Stimulated activated CD4-positive, alpha-beta T cell treated with anti-CD3 and anti-CD28 coated beads, TNF-alpha, amount 100 ng/mL, for 1 hour (primary cell): ENCODE measurements at places on chromosomes 5 and 9.

DNA sequence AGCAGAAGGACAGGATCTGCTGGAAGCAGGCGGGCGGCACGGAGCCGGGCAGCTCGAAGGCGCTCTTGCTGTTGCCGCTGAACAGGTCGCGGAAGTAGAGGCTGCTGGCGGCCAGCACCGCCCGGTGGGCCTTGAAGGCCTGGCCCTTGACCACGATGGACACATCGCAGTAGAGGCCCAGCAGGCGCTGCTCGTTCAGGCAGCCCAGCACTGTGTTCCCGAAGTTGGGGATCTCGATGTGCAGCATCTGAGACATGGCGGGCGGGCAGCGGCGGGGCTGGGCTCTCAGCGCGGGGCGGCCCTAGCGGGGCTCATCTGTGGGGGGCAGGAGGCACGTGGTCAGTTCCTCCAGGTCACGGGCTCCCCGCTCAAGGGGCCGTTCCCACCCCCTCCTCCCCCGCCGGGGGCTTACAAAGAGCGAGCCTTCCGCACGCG, 44.8 kb downstream of the NACC2 start:
- DNase-seq: no peak

DNA sequence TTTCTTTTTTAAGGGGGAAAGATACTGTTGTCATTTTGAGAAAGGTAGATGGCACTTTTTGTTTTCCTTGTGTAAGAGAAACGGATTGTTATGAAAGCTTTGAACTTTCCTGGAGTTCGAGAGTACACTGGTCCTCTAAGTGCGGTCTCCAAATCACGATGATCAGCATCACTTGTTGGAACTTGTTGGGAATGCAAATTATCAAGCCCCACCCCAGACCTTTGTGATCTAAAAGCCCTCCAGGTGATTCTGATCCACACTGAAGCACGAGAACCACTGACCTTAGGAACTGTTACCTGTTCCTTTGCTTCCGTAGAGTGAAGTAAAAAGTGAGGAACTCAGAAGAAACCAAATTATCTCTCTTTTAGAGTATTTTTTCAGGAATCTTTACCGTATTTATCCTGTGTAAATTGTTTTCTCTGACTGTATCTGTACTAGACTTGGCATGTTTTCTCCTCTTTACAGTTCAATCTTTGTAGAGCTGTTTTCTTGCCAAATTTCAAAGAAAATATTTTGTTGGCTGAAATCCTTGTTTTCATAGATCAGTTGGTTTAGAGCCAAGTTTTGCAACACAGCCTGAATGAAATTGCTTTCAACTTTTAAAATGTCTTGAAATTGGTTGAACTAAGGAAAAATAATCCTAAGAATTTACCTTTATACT, 4.0 kb downstream of the MAT2B start:
- DNase-seq: no peak

DNA sequence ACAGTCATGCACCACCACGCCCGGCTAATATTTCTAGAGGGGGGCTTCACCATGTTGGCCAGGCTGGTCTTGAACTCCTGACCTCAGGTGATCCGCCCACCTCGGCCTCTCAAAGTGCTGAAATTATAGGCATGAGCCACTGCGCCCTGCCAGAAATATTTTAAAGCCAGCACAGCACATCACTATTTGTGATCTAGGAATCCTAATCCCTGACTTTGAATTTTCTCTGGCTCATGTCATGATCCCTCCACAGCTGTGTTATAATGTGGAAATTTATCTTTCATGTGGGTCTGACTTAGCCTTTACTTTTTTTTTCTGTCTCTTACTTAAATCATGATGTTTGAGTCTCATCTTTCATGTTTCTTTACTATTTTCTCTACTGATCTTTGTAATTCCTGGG, 18.7 kb upstream of the ITGA1 start:
- DNase-seq: no peak

DNA sequence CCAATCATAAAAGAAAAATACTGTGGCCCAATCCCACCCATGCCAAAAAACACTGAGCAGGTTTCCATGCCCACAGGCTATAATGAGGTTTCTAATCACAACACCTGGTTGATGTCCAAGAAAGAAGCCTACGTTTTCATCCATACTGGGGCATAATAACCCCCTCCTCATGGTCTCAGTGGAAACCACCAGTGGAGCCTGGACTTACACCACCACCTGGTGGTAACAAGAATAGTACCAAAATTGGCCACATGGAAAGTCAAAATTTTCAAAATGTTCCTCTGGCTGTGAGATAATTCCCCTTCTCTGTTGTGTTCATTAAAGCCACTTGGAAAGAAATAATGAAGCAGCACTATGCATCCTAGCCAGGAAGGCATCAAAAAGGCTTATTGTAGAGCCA, 687.3 kb upstream of the ST8SIA4 start:
- no peak for DNase-seq

DNA sequence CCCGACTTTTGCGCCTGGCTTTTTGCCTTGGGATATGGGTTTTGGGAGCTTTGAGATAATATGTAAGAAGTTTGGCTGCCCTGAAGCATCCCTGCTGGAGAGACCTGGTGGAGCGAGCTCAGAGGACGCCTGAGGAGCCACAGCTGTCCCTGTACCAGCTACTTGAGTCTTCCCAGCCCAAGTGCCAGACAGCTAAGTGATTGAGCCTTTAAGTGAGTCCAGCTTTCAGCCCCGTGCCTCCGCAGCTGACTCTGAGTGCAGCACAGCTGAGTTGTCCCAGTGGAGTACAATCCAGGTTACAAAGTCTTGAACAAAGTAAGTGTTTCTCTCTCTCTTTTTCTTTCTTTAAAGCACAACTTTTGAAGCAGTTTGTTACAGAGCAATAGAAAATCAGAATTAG, 203.8 kb upstream of the DAP start:
- DNase-seq: no peak

GRCh38 chr5:131068076-131068475, 97.0 kb downstream of the HINT1 start:
- no peak for DNase-seq

DNA sequence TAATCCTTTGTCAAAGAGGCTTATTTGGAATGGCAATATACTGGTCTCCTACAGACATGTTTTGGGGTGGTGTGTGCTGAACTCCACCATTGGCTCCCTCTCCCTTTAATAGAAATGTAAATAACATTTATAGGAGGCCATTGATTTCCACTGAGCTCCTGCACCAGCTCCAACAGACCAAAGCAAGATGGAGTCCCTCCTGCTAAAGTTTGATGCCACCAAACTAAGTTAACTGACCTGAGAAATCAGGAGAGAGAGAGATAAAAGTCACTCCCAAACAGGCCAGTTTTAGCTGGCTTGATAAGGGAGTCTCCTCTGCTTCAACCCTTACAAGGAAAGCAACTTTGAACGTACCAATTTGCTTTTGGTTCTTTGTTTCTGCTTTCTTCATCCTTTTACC, 8.1 kb upstream of the SPIN1 start:
- DNase-seq: no peak

DNA sequence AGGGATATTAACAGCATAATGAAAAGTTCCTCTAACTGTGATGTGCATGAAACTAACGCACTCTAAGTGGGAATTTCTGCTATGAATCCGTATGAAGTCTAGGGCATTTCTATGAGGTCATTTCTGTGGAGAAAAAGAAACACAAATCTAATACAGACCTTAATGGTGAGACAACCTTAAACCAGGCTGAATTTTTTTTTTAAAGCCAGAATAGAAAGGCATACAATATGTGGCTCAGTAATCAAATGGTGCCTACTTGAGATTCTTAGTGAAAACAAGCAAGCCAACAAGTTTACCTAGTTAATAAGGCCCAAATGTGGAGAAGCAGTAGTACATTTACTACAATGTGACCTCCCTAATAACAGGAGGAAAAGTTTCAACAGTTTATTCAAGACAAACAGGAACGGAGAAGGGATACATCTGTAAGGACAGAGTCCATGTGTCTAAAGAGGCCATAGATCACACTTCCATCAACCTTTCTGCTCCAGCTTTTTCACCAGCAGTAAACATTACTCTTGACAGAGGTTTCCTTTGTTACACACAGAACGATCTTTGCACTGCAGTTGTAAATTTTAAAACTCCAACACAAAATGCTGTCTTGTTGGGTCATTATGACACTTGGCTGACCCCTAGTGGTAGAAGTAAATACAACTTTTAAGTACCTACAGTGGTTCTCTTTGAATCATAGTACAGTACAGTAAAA, 26.2 kb downstream of the CARNMT1 start:
- DNase-seq: no peak

DNA sequence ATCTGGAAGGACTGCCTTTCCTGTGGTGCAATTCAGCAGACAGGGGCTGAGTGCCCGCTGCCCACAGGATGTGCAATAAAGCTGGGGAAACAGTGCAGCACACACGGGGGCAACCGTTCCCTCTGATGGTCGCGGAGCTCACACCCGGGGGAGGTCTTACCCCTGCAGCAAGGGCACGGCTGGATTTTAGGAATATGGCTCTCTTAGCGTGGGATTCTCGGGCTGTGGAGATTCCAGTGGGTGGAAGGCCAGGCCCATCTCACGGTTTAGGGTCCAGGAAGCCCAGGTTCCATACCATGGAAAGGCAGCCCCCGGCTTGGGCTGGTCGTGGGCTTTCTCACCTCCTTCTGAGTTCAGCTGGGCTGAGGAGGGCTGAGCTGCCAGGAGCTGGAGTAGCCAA, 244.1 kb downstream of the MED10 start:
- no peak for DNase-seq

DNA sequence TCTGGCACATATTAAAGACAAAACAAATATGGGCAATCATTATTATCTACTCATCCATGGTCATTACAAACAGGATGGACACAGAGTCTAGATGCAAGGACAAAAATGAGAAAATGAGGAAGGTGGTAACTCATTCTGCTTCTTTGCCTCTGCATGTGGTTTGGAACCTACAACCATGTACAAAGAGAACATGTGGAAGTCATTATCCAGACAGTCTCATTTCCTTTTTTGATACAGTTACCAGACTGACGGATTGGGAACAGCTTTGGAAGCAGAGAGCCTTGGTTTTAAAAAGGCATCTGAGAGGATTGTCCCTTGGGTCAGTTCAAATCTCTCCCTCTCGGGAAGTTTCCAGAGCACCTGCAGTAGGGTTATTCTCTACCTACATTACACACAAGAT, 433.4 kb upstream of the TNC start:
- no peak for DNase-seq

DNA sequence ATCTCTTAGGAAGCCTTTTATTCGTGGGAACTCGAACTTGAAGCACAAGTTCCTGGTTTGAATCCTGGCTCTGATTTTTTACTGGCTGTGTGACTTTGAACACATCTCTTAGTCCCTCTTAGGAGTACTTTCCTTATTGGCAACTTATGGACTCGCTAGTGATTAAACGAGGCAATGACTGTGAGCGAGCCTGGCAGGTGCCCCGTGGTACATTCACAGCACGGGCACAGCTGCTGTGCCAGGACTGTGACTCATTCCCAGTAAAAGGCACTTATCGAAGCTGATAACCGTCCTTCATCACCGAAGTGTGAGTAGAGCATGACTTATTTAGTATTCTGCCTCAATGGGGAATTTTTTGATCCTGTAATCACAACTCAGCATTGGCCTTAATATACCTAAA, 22.7 kb downstream of the CFAP90 start:
- DNase-seq: no peak

GRCh38 chr9:34310215-34310614, 18.9 kb downstream of the KIF24 start:
- no peak for DNase-seq

DNA sequence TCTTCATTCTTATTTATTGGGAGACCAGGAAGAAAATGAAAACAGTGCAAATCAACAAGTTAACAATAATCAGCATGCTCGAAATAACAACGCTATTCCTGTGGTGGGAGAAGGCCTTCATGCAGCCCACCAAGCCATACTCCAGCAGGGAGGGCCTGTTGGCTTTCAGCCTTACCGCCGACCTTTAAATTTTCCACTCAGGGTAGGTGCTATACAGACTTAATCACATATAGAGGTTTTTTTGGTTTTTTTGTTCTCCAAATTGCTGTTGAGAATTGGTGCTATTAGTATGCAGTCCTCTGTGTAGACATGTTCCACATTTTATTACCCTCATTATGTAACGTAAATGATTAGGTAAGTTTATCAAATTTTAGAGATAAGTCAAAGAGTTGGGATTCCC, 30.3 kb upstream of the ROPN1L start:
- no peak for DNase-seq

DNA sequence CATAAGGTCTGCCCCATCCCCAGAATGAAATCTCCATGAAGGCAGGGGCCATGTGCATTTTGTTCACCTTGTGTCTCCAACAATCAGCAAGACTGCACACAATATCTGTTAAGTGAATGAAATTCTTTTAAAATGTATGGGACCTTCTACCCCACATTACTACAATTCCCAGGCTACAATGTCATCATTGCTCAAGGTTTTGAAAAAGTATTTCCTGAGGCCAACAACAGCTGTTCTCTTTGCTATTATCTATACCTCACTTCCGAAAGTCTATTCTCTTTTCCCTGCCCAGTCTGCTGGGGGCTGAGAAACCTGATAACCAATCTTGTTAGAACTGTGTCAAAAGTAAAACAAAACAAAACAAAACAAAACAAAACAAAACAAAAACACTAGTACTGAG, 29.2 kb downstream of the HOMER1 start:
- no peak for DNase-seq
